ENCODE measurements at places on chromosomes 2 and 18. TPM values are rescaled to one million over a fixed set of nuclear protein-coding genes. Genes with fewer than 3 reads are reported as not detected.
A peak's percentile ranks its signal among the peaks of the same experiment; 100 is the strongest.

DNA sequence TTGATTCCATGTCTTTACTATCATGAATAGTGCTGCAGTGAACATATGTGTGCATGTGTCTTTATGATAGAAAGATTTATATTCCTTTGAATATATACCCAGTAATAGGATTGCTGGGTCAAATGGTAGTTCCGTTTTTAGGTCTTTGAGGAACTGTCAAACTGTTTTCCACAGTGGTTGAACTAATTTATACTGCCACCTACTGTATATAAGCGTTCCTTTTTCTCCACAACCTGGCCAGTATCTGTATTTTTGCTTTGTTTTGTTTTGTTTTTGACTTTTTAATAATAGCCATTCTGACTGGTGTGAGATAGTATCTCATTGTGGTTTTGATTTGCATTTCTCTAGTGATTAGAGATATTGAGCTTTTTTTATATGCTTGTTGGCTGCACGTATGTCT lies 641.6 kb downstream of the SUCLG1 start:
- no peak for DNase-seq

GRCh38 chr18:70260683-70261082 lies 28.2 kb upstream of the SOCS6 start:
- DNase-seq, result no peak

GRCh38 chr18:48996041-48996440 lies 45.3 kb upstream of the SMAD7 start:
- DNase-seq, result no peak

NYAP2 gene
- total RNA-seq, result not detected

SP100 gene
- total RNA-seq, result 84.6 TPM

- DNase-seq, result no peak
Measured at GRCh38 chr18:8979258-8979988, 123.1 kb upstream of the NDUFV2 start.

DNA sequence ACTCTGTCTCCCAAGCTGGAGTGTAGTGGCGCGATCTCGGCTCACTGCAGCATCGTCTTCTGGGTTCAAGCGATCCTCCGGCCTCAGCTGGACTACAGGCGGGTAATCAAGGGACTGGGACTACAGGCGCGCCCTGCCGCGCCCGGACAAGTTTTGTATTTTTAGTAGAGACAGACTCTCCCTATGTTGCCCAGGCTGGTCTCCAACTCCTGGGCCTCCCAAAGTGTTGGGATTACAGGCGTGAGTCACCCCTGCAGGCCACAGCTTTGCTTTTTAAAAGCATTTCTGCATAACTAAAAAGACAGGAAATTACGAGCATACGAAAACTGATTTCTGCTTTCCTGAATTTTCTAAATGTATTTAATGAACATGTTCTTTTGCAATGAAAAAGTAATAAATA lies 916 bp upstream of the OSBPL1A start:
- peak; percentile 22 for DNase-seq

DNA sequence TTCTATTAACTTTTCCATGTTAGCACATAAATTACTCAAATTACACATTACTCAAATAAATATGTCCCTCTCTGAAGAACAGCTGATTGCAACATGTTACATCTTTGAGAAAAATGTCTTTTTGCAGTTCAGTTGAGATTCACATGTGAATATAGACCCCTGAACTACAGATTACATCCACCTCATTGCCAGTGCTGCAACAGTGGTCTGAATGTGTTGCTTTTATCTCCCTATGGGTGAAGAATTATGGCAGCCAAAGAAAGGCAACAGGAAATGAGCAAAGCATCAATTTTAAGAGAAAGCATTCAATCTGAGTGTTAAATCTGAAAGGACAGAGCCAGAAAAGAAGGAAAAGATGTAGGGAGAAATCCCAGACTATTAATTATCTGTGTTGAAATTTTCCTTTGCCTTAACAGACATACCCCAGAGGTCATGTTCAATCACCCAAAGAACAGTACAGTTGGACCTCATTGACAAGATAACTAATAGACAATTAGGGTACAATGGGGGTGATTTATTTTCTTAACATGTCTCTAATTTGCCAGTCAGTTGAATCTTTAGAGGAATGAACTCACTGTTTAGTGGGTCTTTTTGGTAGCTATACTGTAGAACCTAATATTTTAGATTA lies 620.2 kb downstream of the CPS1 start:
- DNase-seq, result no peak

DNA sequence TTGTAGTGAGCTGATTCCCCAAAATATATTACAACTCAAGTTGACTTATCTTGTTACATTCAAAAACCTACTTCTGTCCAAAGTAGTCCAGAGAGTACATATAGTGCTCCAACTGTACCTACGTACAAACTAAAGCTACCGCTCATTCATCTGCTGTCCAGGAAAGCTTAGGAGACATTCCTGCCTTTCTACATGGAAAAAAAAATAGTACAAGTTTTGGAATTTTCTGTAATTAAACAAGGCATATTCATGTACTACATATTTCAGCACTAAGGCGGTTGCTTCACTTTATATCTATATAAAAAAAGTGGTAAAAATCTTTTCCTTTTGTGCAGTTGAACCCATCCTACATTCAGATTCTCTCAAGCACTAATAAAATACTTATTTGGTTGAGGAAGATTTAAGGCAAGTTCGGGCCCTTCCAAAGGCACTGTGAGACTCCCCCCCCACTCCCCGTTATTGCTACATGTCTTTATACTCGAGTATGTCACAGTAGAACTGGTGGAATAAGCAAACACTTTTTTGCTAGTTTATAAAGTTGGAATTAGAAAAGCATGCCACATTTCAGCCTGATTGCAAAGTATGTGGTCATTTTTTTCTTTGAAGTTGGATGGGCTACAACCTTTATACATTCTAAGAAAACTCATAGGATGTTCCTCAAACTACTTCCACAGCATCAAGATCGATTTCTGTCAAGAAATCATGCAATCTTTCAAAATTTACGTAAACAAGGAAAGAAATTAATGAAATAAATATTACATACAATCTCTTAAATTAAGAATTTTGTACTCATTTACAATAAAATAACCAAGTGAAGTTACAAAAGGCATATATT lies 3.7 kb downstream of the ZFP36L2 start:
- DNase-seq, result no peak

GRCh38 chr2:170122883-170123547 lies 54.9 kb upstream of the MYO3B start:
- DNase-seq, result peak; percentile 35

MOCOS gene
- total RNA-seq, result 0.45 TPM

ZNF804A gene
- not detected for total RNA-seq

- DNase-seq, result no peak
Measured at GRCh38 chr2:29139152-29139551, 23.9 kb downstream of the CLIP4 start.

- DNase-seq, result no peak
Measured at GRCh38 chr2:109438146-109438545, 175.6 kb downstream of the SEPTIN10 start.

CXCR2 gene
- not detected for total RNA-seq

GRCh38 chr2:19319064-19319463 lies 39.4 kb downstream of the OSR1 start:
- DNase-seq, result no peak

DNA sequence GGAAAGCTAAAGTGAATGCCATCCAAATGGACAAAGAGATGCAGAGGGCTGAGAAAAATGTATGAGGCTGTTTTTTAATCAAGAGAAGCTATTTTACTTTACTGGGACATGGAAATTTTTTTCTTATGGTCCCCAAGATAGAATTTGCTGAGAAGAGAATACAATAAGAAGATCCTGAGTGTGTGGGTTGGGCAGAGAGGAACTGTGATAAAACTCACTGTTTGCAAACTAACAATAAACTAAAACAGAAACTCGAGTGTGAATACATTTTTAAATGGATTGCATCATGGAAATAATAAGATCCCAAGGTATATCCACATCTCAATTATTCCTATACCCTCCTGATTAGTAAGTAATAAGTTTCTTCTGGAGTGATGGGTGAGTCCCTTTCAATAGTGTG lies 4.4 kb downstream of the NEB start:
- DNase-seq, result no peak

DNA sequence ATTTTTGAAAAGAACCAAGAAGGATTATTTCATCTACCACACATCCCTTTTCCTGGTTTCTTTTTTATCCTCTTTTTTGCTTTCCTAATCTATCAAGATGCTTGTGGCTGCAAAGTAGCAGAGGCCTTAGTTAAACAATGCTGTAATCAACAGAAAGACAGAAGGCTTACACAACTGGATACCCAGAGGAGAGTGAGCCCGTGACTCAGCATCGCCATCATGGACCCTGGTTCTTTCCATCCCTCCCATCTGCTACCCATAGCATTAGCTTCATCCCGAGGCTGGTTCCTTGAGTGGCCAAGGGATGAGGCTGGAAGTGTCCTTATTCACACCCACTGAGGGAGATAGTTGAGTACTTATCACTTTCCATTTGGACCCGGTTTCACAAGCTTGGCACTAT lies 7.5 kb upstream of the HAAO start:
- no peak for DNase-seq

GRCh38 chr2:19198381-19198780 lies 160.0 kb downstream of the OSR1 start:
- DNase-seq, result no peak

DNA sequence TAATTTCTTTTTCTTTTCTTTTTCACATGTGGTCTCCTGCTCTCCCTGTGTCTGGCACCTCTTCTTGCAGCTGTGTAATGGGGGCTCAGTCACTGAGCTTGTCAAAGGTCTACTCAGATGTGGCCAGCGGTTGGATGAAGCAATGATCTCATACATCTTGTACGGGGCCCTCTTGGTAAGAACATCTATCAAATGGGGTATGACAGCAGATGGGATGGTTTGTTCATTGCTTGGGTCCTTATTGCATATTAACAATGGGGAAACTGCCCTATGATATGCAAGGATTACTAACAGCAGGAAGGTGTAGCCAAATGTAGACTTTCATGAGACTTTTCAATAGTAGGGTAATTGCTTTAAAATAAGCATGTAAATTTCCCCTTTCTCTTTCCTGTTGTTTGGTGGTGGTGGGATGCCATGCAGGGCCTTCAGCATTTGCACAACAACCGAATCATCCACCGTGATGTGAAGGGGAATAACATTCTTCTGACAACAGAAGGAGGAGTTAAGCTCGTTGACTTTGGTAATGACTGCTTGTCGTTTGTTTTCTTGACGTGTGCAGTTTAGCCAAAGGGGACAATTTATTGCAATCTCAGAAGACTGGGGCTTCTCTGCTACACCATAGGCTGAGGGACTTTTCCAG lies 36.5 kb downstream of the MYO3B start:
- no peak for DNase-seq

DNA sequence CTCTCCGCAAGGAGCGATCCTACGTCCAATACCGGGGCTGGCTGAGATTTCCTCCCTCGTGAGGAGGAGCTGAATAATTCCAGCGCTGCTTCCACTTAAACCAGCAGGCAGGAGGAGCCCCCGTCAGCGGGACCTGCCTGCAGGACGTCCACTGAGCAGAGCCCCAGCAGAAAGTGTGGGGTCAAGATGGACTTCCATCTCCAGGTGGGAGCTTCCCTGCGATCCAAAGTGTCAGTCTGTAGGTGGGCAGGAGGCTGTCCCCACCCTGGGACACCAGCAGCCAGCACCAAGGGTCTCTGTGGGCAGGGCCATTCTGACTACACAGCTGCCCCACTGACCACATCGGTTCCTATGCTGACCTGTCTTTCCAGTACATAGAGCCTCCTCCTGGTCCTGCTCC lies 462 bp upstream of the OTOS start:
- DNase-seq, result peak; percentile 73

- no peak for DNase-seq
Measured at GRCh38 chr2:128093762-128094161, 2.8 kb downstream of the UGGT1 start.

DNA sequence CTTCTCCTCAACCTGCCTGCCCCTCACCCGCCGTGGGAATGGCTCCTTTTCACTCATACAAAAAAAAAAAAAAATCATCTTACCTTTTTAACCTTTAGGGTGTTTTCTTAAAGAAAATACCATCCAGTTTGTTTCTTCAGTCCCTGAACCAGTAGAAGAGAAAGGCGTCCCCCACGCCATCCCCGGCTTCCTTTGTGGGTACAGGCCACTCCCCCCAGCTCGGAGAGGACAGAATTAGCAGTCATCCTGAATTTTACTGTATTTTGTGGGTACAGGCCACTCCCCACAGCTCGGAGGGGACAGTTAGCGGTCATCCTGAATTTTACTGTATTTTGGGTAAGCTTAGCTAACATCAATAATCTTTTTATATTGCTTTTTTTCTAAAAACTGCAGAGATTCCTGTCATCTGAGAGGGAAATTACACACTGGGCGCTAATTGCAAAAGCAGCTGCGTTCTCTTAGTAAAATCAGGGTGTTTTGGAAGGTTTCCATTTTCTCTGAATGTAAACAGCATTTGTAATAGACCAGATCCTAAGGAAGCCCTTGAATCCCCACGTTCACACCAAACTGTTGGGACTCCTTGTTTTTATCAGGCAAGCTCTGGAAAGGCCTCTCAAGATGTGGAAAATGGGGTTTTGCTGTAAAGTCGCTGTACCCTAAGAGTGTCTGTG lies 72.5 kb downstream of the NFATC1 start:
- no peak for DNase-seq

DNA sequence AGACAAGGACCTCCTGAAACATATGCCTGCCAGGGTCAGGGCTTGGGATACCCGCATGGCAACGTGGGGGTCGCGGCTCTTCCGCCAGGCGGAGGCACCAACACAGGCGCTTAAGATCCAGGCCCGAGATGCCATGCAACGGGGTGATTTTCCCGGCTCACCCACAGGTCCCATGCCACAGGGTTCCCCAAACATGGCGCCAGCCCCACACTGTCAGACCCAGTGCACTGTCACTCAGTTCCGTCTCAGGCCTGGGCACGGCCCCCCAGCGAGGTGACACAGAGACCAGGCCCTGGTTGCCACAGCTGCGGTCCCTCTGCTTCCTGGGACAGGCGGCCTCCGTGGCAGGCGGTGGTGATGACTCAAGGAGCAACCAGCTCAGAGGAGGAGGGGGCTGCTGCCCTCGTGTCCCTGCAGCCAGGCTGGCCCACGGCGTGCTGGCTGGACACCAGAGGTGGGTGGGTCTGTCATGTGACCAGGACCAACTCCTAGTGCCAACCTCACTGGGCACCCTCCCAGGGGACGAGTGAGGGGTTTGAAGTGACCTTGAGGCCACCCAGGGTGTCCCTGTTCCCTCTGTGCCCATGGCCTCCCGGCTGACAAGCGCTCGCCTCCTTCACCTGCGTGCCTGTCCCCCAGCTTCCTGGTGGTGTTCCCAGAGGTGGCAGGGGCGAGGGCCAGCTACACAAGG lies 4.9 kb downstream of the PDCD1 start:
- DNase-seq, result no peak

ABCG5 gene
- total RNA-seq, result not detected
